ENCODE measurements at places on chromosomes 11 and 22.

DNA sequence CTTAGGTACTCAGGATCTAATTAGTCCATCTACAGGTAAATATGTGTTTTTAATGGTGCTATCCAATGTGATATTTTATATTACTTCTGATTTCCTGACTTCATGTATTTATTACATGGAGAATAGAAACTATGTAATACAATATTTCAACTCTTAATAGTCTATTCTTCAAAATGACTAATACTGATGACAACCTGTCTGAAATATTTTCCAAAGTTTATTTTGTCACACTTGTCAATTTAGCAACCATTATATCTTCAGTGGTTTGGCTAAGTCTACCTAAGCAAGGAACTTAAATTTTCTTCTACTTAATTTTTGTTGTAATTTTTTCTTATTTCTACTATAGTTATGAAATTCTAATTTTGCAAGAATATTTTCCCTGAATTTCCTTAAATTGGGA is 55.0 kb upstream of the CNTN5 start:
- no peak for DNase-seq

- DNase-seq, result no peak
Measured at GRCh38 chr22:25928038-25928437, 186.1 kb downstream of the MYO18B start.

DNA sequence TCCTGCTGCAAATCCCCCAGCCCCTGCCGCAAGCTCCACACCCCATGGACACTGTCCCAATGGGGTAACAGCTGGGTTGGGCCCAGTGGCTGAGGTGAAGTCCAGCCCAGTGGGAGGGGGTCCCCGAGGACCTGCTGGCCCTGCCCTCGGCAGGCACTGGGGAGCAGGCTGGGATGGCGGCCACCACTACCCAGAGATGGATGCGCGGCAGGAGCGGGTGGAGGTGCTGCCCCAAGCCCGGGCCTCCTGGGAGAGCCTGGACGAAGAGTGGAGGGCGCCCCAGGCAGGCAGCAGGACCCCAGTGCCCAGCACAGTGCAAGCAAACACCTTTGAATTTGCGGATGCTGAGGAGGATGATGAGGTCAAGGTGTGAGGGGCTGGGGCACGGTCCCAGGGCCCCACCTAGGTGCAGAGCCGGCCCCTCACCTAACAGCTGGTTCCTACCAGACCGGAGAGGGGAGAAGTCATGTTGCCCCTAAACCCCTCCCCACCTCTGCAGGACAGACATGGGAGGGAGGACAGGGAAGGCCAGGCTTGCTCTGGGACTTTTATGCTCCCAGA is 8.2 kb downstream of the CDC42EP1 start:
- no peak for DNase-seq

DNA sequence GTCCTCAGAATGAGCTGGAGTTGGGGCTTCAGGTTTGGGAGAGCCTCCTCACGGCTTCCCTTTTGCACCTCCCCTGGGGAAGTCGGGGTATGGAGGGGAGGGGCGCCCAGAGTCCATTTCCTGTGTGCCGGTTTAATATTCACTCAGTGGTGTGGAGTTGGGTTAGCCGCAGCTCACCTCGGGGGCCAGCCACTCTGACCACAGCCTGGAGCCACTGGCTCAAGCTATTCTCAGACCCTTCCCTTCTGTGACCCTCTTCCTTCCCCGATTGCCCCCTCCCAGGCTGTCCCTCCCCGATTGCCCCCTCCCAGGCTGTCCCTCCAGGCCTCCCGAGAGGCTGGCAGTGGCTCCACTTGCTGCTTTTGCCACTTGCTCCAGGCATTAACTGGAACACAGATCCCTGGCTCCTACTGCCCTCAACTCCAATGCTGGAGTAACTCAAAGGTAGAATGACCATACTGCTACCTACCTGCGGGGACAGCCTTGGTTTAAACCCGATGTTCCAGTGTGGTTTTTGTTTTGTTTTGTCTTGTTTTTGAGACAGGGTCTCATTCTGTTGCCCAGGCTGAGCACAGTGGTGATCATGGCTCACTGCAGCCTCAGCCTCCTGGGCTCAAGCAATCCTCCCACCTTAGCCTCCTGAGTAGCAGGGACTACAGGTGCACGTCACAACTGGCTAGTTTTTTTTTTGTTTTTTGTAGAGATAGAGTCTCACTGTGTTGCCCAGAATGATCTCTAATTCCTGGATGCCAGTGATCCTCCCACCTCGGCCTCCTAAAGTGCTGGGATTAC is 29.3 kb downstream of the RPUSD4 start:
- DNase-seq, result no peak

GRCh38 chr11:67983951-67984350 is 19.9 kb downstream of the UNC93B1 start:
- no peak for DNase-seq

GRCh38 chr22:38608992-38609750 is 39.2 kb upstream of the DMC1 start:
- DNase-seq, result no peak

DNA sequence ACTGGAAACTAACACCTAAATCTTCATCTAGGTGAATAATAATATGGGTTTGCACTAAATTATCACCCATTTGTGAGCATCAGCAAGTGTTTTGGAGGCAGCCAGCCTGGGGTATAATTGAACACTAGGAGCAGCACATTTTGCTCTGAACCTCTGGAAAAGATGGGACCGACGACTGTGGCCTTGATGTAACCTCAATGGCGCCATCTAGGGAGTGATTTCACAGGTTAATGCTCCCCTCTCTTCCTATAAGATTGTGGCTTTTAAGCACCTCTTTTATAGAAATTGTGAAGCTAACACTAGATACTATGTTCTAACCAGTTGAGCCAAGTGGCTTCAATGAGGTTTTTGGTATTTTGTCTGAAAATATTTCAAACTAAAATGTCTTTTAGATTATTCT is 203.7 kb downstream of the NELL1 start:
- no peak for DNase-seq

DNA sequence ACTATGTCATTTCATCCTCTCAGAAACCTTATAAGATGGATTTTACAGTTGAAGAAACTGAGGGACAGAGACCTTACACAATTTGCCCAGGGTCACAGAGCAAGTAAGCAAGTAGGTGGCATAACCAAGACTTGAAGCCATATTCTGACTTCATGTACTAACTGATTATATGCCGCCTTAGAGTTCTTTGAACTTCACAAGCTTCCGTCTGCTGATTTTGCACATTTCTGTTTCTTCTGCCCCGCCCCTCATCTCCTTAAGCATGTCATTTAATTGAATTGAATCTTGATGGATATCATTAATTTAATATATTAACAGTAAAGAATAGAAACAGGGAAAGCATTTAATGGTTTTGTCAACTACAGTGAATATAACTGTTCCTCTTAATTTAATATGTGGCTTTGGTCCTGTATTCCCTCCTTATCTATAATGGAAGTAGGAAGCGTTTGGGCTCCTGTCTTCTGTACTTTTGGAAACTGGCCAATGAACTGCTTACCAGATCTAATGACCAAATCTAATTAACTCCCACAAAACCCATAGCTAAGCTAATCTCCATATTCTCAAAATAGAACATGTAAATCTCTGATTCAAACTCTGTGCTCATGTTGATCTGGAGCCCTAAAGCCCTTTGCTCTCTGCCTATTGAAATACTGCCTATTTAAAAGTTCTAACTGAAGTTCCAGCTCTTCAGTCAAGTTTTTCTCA is 30.4 kb downstream of the SIK2 start:
- DNase-seq, result no peak

GRCh38 chr11:65425105-65425970 is 2.7 kb downstream of the NEAT1 start:
- DNase-seq, result peak; percentile 80

DNA sequence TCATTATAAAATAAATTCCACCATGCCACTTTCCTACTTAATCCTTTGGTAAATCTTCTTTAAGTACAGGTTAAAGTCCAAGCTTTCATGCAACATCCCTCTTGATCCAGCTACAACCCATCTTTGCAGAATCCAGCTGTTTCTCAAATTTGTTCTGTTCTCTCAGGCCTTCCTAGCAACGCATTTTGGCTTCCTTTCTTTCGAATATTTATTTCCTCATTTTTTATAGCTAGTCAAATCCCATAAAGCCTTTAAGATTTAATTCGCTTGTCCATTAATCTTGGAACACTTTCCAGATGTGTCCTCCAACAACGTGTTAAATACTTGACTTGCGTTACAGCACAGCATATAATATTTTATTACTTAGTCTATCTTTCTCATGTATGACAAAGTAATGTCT is 600.1 kb upstream of the CHORDC1 start:
- DNase-seq, result no peak

DNA sequence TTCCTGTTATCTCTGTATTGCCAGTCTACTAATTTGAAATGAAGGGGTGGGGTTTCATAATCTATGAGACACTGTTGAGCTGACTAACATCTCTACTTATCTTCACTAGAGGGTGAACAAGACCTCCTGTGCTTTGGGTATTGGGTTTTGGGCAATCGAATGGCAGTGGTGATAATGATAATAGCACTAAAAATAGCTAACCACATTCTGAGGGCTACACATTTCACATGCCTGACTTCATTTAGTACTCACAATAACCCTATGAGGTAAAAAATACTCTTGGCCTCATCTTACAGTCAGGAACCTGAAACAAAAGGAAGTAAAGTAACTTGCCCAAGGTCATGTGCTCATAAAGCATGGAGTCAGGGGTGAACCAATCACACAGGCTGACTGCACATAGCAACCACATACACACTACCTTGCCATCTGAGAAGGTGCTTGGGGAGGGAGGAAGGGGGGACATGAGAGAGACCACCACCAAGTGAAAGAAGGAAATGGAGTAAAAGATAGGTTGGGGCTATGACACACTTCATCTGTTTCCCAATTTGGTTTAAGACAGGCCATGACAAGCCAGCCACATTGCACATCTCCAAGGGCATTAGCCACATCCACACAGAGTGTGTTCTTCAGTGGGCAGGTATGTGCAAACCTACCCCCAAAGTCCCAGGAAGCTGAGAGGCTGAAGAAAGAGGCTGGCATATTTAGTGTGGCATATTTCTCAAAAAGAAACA is 387.6 kb upstream of the DDI1 start:
- no peak for DNase-seq

- peak; percentile 51 for DNase-seq
Measured at GRCh38 chr11:3916962-3917361, 61.5 kb downstream of the STIM1 start.

DNA sequence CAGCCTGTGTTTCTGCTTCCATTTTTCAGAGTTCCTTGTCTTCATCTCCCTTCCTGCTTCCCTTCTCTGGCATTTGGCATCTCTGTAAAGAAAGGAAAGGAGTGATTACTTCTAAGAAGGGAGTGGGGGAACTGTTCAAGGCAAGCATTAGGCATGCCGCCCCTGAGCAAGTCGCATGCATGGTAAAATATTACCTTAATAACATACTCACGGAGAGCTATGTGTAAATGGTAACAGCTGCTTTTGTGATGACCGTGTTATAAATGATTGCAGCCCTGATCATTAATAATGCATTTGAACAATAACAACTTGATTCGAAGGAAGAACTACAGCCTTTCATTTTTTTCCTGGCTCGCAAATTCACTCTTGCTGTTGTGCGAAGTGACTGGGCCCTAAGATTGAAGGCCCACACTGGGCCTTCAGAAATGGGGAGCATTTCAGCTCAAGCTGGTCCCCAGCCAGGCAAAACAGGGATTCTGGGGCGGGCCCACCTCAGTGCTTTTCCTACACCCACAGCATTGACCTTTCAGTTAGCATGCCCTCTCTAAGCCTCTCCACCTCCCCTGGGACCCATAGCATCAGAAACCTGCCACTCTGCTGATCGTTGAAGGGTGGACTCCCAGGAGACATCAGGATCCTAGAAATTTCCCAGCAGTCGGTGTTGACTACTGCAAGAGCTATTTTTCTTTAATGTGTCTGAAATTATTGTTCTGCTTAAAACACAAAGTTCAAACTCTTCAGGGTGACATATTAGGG is 263.0 kb upstream of the CADM1 start:
- no peak for DNase-seq

DNA sequence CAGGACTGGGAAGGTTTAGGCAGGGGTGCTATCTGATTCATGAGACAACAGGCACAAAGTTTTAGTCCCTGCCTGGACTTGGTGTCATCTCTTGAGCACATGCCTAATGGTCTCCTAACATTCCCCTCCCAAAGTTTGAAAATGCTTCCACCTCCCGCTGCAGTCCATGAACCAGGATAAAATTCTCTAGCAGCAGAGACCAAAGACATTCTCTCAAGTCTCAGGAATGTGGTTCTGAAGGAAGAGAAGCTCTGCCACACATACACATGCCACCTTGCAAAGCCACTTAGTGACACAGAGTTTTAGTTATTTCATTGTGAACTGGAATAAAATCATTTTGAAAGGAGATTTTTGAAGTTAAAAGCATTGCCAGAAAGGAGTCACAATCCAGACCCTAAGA is 15.5 kb downstream of the OR51B6 start:
- DNase-seq, result no peak

DNA sequence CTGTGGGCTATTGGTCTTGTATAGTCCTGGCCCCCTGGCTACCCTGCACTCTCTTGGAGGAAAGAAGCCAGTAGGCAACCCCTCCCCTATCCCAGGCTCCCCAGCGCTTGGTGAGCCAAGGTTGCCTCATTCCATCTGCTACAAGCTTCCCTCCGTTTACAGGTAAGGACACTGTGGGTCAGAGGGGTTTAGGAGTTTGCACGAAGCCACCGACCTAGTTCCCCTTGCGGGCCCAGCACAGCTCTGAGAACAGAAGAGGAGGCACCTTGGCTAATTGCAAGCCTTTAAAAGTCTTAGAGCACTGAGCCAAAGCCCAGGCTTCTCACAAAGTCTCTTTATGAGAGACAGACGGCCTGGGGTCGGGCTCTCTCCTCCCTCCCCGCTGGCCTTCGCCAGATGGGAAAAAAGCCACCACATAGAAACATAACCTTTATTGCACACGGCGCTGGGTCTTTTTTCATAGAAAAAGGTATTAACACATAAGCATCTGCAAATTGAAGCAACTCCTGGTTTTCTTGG is 99.8 kb downstream of the CEP164 start:
- no peak for DNase-seq

- no peak for DNase-seq
Measured at GRCh38 chr11:44993971-44994704, 43.5 kb upstream of the TP53I11 start.

- no peak for DNase-seq
Measured at GRCh38 chr11:114821621-114822412, 143.5 kb downstream of the NXPE2 start.

GRCh38 chr11:73342633-73343032 is 33.6 kb upstream of the RELT start:
- no peak for DNase-seq

DNA sequence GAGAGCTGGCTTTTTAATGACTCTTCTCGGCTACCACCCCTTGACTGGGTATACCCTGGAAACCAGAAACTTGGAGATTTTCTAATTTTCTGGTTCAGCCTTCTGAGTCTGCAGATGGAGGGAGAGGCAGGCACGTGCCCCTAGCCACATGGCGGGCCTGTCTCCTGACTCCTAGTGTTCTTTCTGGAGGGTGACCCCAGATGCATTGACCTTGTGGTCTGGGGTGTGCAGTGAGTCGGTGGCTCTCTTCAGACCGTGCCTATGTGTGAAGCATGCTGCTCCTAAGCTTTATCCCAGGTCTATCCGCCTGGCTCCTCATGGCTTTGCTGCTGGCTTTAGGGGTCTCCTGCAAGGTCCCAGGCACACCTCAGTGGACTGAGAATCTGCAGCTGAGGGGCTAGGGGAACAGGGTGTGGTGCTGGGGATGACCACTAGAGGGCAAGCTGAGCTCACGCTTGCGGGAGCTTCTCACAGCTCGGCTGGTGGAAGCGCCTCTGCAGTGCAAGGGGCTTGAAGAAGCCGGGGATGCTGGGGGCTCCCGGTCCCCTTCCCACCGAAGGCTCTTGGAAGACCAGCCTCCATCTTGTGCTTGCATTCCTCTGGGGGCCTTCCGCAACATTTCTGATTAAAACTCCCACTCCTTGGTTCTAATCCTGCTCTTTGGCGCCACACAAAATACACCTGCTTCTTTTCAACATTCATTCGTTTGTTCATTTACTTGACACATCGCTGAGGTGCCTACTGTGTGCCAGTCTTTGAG is 51.8 kb downstream of the OTOG start:
- DNase-seq, result peak; percentile 77
